ENCODE measurements at places on chromosomes 6 and 20. TPM values are rescaled to one million over a fixed set of nuclear protein-coding genes. Genes with fewer than 3 reads are reported as not detected.

DNA sequence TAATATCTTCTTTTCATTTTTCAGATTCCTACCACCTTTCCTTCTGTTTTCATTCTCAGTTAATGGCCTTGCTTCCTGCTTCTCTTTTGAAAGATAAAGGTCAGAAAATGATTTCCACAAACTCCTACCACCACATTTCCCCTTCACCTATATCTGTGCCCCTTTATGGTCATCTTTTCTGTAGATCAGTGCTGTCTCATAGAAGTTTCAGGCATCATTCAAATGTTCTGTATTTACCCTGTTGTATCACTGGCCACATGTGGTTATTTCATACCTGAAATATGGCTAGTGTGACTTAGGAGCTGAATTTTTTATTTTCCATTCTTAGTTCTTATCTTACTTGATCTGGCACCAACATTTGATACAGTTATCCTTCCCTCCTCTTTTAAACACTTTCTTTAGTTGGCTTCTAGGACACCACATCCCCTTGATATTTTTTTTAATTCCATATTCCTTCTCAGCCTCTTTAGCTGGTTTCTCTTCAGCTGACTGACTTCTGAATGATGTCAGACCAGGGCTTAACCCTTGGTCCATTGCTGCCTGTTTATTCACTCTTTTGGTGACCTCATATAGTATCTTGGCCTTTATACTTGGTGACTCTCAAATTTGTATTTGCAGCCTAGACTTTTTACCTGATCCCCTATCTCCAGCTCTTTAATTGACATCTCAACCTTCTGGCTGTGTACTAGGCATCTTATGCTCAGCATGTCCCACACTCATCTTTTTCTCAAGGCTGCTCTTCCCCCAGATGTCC is 81.0 kb downstream of the ATRN start:
- no peak for DNase-seq
- no peak overlapping the region for H3K4me3 ChIP-seq
- peaks cover 2% of the 10 kb centered on the region for H3K36me3 ChIP-seq
- peaks cover 1% of the 10 kb centered on the region for H3K4me1 ChIP-seq

DNA sequence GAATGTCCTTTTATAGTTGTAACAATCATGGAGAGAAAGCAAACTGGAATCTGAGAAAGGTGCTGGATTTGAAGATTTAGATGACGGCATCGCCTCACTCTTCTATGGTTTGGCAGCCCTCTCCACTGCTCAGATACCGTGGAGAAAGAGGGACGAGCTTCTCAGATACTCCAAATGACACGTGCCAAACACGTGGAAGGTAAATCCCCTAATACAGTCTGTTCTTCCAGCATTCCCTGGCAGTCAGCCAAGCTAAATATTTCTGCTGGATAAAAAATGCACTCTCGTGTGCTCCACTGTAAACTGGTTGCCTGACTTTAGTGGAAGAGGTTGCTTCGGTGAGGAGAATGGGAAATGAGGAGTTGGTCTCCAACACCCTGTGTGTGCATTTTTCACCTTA is 16.7 kb upstream of the PRDM1 start:
- no peak overlapping the region for H3K27ac ChIP-seq
- H3K4me3 ChIP-seq, result no peak overlapping the region
- H3K27me3 ChIP-seq, result peaks cover 19% of the 10 kb centered on the region
- no peak for DNase-seq

GRCh38 chr6:166281104-166281503 is 27.1 kb downstream of the PRR18 start:
- H3K27ac ChIP-seq, result no peak overlapping the region
- H3K36me3 ChIP-seq, result no peaks in the 10 kb centered on the region
- no peak for DNase-seq
- no peaks in the 10 kb centered on the region for H3K4me1 ChIP-seq

DNA sequence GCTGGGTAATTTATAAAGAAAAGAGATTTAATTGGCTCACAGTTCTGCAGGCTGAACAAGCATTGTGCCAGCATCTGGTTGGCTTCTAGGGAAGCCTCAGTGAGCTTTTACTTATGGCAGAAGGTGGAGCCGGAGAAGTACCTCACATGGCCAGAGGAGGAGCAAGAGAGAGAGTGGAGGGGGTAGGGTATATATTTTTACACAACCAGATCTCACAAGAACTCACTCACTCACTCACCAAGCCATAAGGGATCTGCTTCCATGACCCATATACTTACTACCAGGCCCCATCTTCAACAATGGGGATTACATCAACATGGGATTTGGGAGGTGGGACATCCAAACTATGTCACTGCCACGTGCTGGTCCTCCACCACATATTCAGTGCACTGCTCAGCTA is 152.6 kb upstream of the PRND start:
- H3K36me3 ChIP-seq, result no peaks in the 10 kb centered on the region
- peak; percentile 52 for DNase-seq
- H3K4me3 ChIP-seq, result no peak overlapping the region
- peaks cover 1% of the 10 kb centered on the region for H3K4me1 ChIP-seq
- no peak overlapping the region for H3K27ac ChIP-seq
- H3K27me3 ChIP-seq, result peaks cover 17% of the 10 kb centered on the region

DNA sequence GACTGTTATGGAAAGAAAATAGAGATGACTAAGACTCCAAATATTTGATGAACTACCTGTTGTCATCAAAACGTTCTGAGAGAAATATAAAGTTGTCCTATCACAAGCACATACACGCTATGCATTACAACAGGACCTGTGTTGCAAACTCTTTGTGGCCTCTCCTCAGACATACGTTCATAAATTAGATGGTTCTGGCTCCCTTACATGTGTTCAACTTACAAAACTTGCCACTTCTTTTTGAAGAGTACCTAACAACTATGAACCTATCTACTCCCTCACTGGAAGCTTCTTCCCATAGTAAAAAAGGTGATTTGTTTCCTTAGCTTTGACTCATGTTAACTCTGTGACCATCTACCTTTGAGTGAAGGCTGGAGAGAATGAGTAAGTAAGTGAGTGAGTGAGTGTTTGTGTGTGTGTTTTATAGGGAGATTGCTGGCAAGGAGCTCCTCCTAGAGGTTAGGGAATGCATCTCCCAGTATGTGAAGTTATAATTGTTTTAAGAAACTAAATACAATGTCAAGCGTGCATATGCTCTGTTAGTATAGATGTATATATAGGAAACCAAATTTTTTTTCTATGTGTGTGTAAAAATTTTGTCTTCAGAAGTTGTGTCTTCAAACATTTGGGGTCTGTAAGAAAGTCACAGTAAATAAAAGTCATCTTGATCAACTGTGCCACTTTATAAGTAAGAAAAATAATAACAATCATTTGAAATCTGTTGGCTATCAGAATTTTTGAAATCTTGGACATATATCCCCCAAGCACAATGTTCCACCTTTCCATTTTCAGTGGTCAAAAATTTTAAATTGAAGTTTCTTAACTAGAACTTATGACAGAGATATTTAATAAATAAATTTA is 1211.1 kb upstream of the GJE1 start:
- H3K4me3 ChIP-seq, result no peak overlapping the region
- H3K27ac ChIP-seq, result no peak overlapping the region
- peaks cover 1% of the 10 kb centered on the region for H3K27me3 ChIP-seq
- H3K36me3 ChIP-seq, result no peaks in the 10 kb centered on the region

UBD gene
- total RNA-seq, result 0.62 TPM

CENPW gene
- 42.7 TPM for total RNA-seq

DNA sequence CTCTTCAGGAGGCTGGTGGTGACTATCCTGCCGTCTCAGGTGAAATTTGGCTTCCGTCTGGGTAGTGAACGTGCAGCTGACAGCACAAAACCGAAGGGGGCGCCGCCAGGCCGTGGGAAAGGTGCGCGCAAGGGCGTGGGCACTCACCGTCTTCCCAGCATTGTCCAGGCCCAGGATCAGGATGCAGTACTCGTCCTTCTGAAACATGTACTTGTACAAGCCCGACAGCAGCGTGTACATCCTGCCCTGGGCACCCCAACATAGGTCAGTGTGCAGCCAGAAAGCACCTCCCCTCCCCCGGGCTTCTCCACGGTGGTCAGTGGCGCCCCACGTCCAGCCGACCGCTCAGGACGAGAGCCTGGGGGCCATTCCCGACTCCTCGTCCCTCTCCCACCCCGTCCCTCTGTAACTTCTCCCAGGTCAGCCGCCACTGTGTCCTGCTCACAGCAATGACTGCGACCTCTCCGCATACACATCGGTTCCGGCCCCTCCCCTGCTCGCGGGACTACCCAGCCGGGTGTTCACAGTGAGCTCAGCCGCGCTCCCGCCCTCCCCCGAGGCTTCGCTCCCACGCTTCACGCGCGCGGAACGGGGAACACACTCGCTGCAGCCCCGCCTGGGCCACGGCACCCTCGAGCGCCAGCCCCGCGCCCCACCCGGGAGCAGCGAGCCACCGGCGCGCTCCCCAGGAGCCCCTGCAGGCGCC is 771 bp downstream of the ARFRP1 start:
- DNase-seq, result peak; percentile 89
- H3K36me3 ChIP-seq, result peaks cover 50% of the 10 kb centered on the region
- H3K4me3 ChIP-seq, result peak overlapping the region; percentile 95
- no peaks in the 10 kb centered on the region for H3K27me3 ChIP-seq
- peaks cover 27% of the 10 kb centered on the region for H3K4me1 ChIP-seq

DNA sequence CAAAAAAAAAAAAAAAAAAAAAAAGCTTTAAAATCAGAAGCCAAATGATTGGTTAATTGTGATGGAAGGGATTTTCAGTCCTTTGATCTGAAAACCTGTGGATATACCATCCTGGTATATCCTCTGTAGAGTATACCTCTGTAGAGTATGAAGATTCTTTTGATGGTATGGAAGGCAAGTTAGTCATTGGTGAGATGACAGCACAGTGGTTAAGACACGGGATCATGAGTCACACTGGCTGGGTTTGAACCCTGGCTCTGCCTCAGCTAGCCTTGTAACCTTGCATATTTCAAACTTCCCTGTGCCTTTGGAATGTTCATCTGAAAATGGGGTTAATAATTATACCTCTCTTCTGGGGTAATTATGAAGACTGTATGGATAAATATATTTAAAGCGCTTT is 179.3 kb downstream of the CARMIL1 start:
- H3K4me1 ChIP-seq, result no peaks in the 10 kb centered on the region
- no peak overlapping the region for H3K27ac ChIP-seq
- DNase-seq, result no peak
- H3K36me3 ChIP-seq, result no peaks in the 10 kb centered on the region
- no peak overlapping the region for H3K4me3 ChIP-seq

NSFL1C gene
- total RNA-seq, result 109 TPM

- H3K27me3 ChIP-seq, result no peaks in the 10 kb centered on the region
- DNase-seq, result no peak
- no peak overlapping the region for H3K27ac ChIP-seq
- no peaks in the 10 kb centered on the region for H3K4me1 ChIP-seq
- no peak overlapping the region for H3K4me3 ChIP-seq
Measured at GRCh38 chr6:63213325-63213724, 2.1 kb downstream of the FKBP1C start.

DNA sequence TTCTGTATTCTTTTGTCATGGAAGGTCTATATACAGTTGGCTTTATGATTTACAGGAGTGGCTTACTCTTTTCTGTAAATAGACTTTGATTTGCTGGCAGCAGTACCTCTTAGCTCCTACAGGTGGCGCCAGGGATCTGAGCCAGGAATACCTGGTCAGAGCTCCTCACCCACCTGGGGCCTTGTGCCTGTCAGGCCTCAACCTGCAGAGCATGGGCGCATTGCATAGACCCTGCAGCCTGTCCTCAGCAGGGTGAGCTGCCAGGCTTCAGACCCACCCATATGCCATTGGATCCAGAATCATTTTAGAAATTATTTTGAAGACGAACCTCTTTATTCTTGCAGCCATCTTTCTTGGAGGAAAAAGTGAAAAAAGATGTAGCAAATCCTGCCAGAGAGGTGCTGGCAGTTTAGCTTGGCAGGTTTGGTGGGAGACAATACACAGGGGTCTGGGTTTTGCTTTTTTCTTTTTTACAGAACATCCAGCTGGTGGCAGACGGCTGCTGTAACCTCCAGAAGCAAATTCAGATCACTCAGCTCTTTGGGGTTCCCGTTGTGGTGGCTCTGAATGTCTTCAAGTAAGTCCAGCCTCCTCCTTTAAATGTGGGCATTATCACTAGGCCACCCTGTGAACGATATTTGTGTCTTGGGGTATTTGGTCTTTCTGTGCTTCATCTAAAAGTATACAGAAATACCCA is 149.1 kb downstream of the MTHFD1L start:
- DNase-seq, result peak; percentile 87
- no peaks in the 10 kb centered on the region for H3K27me3 ChIP-seq
- peaks cover 1% of the 10 kb centered on the region for H3K4me1 ChIP-seq
- H3K27ac ChIP-seq, result no peak overlapping the region
